ENCODE measurements at places on chromosomes 2 and 18.

DNA sequence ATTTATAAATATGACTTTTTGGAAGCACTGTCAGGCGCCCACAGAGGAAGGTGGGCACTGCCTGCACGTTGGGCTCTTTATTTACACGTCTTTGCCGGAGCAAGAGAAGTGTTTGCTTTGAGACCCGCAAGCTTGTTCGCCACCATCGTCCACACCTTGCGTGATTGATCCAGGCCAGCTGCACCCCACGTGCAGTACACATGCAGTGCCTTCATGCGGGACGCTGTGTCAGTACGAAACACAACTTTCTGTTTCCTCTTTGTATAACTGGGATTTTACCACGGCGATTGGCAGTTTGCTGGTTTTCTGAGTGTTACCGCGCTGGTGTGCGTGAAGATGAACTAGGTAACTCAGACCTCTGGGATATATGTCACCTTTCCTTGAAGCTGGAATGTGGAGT is 571.0 kb upstream of the SALL3 start:
- DNase-seq = no peak

DNA sequence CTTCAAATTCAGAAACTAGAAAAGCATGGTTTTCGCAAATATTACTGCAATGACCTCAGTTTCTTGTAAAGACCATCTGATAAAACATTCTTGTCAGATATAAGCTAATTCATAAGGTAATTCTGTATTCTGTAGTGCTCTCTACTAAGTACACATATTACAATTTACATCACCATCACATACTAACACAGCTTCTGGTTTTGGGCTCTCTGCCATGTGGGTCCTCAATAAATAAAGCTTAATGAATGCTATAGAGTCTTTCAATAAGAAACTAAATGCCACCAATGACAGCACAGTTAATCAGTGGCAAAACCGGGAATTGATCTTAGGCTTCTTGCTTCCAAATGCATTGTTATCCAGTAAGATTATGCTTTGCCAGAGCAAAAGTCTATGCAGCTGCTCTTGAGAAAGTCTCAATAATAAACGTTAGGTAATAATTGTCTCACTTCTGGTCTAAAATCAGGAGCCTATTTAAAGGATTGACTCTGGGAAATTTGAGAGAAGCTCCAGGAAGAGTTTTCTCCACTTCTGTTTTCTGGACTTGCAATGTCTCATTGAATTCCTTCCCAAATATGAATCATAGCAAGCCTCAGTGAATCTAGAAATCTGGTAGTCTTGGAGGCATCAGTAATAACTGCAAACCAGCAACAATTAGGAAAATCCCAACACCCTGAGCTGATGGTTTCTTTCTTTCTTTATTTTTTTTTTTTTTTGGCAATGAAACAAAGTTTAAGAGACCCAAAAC is 67.9 kb upstream of the RAPGEF4 start:
- no peak for DNase-seq

GRCh38 chr2:194616334-194616733 is 1040.7 kb upstream of the SLC39A10 start:
- no peak for DNase-seq

- DNase-seq = no peak
These were observed 28.4 kb upstream of the SUCLG1 start for GRCh38 chr2:84487298-84487996.

- DNase-seq = no peak
These were observed 102.3 kb downstream of the OSR1 start for GRCh38 chr2:19256121-19256601.

GRCh38 chr2:108125581-108125980 is 114.2 kb upstream of the SULT1C3 start:
- DNase-seq = no peak

- no peak for DNase-seq
These were observed 569.9 kb upstream of the LINC00305 start for GRCh38 chr18:64718808-64719207.

DNA sequence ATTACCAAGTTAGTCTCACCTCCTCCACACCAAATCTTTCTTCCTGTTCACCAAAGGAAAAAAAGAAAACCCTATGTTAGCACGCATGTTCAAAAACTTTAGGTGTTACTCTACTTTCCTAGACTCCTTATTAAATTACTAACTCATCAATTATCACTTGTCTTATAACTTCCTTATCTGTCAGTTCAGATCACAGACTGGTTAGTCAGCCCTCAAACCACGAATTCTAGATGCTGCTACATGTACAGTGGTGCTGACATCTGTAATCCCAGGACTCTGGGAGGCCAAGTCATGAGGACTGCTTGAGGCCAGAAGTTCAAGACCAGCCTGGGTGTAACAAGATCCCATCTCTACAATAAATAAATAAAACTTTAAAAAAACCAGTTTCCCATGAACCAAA is 3.5 kb downstream of the YWHAQ start:
- no peak for DNase-seq

DNA sequence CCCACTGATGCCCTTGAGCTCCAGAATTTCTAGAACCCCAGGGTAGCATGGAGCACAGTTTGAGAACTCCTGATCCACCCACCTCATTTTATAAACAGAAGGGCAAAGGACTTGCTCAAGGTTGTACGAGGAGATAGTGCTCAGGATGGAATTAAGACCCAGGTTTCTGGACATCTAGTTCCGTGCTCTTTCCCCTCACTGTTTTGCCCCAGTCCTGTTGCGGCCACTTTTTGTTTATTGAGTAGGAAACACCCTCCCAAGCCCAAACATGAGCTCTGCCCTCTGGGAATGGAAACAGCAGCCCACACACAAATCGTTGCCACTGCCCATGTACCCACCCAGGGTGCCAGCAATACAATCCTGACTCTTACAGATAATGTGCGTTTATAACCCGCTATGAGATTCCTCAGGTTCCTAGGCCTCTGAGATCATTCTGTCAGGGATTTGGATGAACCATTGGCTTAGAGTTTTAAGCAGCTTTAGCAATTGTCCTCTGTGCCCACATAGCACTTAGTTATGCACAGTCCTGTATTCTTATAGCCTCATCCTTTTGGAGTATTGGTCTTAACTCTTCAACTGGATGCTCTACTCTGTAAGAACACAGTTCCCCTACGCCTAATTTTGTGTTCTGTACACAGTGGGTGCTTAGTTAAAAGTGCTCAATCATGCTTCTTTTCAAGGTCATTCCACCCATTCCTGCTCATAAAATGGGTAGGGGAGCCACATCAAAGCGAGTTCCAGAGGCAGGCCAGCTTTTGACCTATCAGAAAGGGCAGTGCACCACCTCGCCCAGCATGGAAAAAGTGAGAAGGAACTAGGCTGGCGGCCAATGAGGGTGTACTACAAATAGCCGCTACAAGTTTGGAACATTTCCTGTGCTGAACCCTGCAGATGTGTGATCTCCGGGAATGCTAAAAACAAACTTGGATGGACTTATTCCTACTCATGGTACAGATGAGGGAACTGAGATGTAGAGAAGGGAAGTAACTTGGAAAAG is 60.3 kb upstream of the IGFBP2 start:
- DNase-seq = no peak

GRCh38 chr18:33585431-33585775 is 7.4 kb downstream of the ASXL3 start:
- DNase-seq = no peak

GRCh38 chr2:233593201-233593600 is 24.2 kb upstream of the UGT1A8 start:
- DNase-seq = no peak

DNA sequence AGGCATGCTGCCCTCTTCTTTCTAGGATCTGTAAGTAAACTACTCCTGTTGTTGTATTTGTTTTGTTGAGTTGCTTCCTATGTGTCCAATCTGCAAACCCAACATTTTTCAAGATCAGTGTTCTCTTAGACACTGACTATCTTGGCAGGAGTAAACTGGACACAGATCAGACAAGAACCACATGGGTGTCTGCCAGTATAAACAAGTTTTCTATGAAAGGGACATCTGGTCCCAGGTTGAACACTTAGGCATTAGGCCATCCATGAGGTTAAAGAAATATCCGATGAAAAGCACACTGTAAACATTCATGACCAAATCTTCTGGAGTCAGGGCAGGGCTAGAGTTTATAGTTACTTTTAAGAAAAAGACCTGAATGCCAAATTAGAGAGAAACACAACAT is 441.8 kb downstream of the NYAP2 start:
- DNase-seq = no peak

- no peak for DNase-seq
These were observed 30.7 kb downstream of the CCDC141 start for GRCh38 chr2:179019260-179019659.

- no peak for DNase-seq
These were observed 2.4 kb downstream of the ERBB4 start for GRCh38 chr2:212535996-212536816.

- DNase-seq = no peak
These were observed 7.8 kb downstream of the NCL start for GRCh38 chr2:231456295-231457004.

DNA sequence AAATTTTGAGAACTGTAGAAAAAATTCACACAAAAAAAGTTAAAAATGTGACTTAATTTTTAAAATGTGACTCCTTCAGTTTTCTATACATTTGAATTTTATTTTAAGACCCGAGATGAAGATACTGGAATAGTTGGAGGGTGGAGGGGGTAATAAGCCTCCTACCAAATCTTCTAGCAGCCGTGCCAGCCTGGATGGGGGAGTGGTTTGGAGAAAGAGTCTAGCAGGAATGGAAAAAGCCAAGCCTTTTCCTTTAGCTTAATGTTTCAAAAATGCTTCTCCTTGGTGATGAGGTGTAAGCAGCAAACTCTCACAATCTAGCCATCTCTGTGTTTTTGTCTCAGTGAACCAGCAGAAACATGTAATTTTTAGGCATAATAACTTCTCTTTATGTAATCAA is 14.7 kb downstream of the CASP8 start:
- DNase-seq = no peak

DNA sequence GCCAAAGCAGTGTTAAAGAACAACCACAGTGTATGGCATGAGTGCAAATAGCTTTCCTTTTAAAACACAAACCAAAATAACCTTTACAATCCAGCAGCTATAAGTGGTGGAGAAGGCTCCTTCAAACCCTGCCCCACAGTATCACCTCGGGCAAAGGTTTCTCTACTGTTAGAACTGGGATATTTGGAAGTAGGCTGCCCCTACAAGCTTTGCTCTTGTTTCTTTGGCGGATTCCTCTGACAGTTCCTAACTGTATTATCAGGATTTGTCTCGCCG is 214.8 kb downstream of the ZNF521 start:
- DNase-seq = no peak

- no peak for DNase-seq
These were observed 317.4 kb downstream of the NBAS start for GRCh38 chr2:15243762-15244161.

DNA sequence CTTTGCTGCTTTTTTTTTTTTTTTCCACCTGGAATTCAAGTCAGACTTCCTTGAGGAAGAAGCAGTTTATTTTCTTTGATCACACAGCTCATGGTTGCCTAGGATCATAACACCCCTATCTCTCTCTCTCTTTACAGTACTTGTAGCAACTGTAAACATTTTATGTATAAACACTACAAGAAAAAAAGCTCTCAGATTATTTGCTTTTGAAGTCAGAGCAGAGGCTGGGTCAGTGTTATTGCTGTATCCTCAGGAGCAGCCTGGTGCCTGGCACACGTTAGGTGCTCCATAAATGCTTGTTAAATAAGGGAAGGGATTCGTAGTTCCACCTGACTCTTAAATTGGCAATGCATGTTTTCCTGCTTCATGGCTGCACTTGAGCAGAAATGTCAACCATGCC is 221.2 kb downstream of the TGIF1 start:
- no peak for DNase-seq

GRCh38 chr2:10007435-10007834 is 35.9 kb upstream of the KLF11 start:
- no peak for DNase-seq

- no peak for DNase-seq
These were observed 67.8 kb downstream of the SLC66A2 start for GRCh38 chr18:79883461-79884293.

DNA sequence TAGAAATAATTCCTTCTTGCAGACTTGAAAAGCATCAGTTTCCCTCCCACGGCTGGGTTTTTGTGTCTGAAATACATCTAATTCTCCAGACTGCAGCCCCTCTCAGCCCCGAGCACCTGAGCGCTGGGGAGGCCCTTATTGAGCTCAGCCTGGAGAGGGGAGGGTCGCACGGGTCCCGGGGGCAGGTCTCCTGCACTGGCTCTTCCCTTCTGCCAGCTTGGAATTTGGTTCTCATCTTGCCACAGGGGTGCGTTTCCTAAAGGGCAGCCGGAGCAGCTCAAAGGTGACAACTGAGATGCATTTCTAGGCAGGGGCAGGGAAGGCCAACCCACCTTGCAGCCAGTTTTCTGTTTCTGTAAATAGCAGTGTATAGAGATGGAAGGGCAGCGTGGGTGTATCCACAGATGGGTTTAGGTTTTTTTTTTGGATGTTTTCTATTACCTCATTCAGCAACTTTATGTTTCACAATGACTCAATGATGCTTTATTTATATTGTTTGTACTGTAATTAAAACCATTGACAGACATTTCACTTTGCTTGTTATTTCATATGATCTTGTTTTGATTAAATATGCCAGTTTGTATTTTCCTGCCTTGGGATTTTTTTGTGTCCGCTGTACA is 37.0 kb downstream of the GBX2 start:
- DNase-seq = no peak

DNA sequence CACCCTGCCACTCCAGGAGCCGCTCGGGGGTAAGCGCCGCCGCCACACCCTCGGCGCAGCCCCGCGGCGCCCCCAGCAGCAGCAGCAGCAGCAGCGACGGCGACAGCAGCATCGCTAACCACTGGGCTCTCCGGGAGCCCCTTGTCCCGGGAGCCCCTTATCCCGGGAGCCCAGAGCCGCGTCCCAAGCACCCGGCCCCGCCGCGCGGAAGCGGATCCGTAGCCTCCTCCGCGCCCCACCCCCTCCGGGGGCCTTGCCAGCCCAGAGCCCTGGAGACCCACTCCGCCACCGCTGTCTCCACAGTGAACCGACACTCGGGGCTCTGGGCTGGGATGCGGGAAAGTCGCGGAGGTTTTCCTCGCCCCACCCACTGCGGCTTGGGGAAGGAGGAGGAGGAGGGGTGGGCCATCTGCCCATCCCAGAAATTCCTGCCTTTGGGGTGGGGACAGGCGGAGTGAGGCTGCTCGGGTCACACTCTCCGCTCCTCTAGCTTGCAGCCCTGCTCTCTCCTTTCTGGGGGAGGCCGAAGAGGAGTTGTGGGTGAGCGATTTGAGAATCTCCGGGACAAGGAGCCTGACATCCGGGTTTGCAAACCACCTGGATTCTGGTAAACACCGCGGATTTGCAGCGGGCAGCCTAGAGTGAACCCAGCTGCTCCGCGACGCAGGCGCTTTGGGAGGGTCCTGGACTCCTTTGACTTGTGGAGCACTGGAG is at the start of gene PLA2R1:
PLA2R1 (minus strand) TSS at position 324 of the 714 bp plus-strand sequence; CDS start at position 112, 212 bp downstream.
- DNase-seq = no peak

DNA sequence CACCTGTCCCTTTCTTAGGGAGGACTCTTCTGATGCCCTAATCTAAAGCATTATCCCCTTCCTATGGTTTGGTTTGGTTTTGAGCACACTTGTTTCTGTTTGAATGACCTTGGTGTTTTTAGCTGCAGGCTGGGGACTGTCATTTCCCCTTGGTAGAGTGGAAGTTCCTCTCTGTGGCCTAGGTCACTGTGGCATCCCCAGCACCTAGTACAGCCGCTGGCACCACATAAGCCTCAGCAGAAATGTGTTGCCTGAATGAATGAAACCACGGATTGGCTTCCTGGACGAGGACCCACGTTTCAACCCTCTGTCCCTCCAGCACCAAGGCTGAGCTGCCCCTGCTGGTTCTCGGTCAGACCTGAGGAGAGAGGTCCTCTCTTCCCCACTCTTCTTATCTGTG is 159.9 kb downstream of the CTIF start:
- DNase-seq = no peak

All from Karpas-422 (cell line).